ENCODE measurements at places on chromosomes 4 and X.

DNA sequence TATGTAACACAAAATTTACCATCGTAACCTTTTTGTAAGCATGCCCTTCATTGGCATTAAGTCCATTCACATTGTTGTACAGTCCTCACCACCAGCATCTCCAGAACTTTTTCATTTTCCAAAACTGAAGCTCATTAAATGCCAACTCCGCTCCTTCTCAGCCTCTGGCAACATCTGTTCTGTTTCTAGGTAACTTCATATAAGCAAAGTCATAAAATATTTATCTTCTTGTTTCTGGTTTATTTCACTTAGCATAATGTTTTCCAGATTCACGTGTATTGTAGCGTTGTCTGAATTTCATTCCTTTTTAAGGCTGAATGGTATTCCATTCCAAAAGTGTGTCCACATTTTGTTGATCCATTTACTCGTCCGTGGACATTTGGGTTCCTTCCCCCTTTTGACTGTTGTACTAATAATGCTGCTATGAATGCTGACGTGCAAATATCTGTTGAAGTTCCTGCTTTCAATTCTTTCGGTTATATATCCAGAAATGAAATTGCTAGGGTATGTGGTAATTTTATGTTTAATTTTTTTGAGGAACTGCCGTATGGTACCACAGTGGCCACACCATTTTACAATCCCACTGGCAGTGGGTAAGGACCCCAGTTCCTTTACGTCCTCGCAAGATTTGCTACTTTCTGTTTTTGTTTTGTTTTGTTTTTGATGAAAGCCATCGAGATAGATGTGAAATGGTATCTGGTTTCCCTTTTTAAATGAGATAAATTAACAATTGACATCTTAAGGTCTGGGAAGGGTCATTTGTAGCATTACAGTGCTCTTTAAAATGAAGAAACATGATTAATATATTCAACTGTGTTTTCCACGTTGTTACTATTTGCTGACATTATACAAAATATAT lies 63.4 kb downstream of the PTTG2 start:
- no peak for DNase-seq

- no peak for DNase-seq
Measured at GRCh38 chr4:121061861-121062260, 10.5 kb downstream of the NDNF start.

GRCh38 chr4:81173213-81173612 lies 41.8 kb downstream of the PRKG2 start:
- no peak for DNase-seq

- DNase-seq = peak; percentile 17
Measured at GRCh38 chrX:73916931-73917667, 354.1 kb downstream of the CHIC1 start.

DNA sequence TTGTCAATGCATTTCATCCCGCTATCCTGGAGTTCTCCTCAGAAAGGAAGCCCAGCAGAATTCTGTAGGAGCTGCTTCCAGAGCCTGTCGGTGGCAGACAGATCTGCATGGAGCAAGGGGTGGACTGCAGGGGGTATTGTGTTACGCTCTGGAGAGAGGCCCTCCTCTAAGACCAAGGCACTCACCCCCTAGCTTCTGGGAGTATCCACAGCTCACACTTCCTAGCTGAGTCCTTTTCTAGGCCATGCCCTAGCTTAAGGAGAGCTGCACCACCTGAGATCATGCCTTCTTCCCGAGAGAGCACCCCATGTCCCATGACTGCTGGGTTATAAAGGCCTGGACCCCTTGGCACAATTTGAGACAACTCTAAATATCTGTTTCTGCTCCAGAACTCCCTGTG lies 39.1 kb downstream of the MTNR1A start:
- DNase-seq = no peak

DNA sequence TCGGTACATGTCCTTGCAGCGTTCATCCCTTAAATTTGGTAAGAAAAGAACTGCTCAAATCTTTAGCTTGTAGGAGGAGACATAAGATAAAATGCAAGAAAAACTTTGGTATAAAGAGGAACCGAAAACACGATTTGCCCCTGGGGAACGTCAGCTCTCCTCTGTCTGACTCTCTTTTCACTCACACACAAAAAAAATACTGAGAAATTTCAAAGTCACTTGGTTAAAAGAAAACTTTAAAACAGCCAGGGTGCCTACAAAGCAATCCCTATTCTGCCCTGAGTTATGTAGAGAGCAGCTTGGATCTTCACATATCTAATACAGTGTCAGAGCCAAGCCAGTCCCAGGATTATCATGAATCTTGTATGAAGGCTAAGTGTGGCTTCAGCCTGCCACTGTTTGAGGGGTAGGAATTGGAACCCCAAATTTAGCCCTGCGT lies 248.5 kb upstream of the CXXC4 start:
- DNase-seq = no peak

- DNase-seq = no peak
Measured at GRCh38 chr4:77007358-77008230, 58.0 kb downstream of the SEPTIN11 start.

DNA sequence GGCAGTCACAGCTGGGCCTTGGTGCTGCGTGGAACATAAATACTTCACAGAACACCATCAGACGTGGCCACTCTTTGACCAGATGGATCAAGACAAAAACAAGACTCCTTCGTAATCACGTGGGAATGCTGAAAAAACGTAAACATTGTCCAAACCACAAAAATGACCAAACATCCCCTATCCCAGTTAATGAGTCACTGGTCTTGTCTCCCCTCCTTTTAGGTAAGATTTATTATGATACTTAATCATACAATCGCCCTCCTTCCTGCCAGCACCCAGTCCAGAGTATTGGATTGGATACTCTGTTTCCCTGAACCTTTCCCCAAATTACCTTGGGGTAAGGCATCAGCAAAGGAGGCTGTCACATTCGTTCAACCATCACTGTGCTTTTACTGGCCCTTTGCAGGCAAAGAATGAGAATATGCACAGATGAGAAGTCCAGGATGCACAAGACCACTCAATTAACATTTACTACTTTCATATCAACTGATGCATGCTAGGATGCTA lies 601 bp upstream of the TCEANC start:
- DNase-seq = no peak

DNA sequence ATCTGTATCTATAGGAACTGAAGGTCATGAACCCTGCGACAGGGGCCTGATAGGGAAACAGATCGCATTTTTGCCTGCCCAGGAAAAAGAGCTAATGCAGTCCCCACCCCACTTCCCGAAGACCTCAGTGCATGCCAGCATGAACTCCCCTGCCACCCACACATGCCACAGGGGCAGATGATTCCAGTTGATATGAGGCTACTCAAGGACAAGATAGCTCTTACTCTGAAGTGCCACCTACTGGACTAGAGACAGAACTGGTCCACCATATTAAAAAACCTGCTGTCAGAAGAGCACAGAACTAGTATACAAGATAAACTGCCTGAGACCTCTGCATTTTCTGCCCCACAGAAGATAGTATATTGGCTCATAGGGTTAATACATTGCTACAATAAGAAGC lies 68.0 kb downstream of the YIPF7 start:
- no peak for DNase-seq

DNA sequence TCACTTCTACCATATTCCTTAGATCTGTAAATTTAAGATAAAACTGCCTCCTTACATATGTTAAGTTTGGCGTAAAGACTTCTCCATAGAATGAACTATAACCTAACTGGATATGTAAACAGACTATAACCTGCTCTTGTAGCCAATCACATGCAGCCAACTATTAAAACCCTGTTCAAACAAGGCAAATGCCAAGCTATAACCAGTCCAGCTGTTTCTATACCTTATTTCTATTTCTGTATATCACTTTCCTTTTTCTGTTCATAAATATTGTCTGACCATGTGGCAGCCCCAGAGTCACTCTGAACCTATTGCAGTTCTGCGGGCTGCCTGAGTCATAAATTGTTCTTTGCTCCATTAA lies 12.4 kb upstream of the POF1B start:
- DNase-seq = no peak

DNA sequence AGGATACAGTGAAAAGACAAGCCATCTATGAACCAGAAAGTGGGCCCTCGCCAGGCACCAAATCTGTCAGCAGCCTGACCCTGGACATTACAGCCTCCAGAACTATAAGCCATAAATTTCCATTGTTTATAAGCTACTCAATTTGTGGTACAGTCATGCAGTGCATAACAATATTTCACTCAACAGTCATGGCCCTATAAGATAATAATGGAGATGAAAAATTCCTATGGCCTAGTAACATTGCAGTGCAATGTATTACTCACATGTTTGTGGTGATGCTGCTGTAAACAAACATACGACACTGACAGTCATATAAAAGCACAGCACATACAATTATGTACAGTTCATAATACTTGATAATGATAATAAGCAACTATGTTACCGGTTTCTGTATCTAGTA lies 17.1 kb upstream of the TLR1 start:
- DNase-seq = no peak

- DNase-seq = no peak
Measured at GRCh38 chr4:6122496-6122895, 77.9 kb downstream of the JAKMIP1 start.

- no peak for DNase-seq
Measured at GRCh38 chr4:54102531-54103106, 2.7 kb downstream of the GSX2 start.

- DNase-seq = no peak
Measured at GRCh38 chr4:155984106-155984797, 30.6 kb upstream of the CTSO start.

DNA sequence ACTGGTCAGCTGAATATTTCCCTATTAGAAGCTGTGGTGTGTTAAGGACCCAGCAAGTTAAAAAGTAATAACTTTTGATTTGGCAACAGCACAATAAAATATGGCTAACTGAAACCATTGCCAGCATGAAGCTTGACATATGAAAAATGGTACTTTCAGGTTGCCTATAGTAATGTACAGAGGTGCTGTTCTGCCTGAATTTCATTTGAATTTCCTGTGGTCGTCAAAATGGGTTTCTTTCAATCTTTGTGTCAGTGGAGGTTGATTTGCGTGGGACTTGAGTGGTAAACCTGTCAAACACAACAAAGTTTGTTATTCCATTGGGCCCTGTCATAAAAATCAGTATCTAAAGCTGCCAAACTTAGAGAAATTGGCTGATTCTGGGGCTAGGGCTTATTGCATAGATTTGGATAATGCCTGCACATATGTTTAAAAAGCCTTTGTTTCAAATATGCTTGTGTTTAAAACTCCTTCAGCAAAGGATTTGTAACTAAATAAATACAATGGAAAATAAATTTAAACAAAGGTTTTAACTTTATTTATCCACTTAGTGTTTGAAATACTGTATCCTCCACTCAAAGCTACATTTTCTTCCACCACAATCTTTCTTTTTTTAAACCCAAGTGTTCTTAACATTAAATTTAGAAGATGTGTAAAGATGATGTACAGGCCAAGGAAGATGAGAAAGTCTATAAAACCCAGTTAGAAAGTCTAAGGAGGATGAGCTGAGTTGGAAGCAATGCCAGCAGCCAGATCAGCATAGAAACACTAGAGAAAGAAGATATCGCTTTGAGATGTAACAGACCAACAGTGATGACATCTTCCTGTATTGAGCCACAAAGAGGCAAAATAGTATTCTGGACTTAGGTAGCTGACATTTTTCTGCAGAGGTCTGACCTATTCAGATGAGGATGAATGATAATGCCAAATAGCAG lies 134.8 kb upstream of the GIMD1 start:
- peak; percentile 64 for DNase-seq

DNA sequence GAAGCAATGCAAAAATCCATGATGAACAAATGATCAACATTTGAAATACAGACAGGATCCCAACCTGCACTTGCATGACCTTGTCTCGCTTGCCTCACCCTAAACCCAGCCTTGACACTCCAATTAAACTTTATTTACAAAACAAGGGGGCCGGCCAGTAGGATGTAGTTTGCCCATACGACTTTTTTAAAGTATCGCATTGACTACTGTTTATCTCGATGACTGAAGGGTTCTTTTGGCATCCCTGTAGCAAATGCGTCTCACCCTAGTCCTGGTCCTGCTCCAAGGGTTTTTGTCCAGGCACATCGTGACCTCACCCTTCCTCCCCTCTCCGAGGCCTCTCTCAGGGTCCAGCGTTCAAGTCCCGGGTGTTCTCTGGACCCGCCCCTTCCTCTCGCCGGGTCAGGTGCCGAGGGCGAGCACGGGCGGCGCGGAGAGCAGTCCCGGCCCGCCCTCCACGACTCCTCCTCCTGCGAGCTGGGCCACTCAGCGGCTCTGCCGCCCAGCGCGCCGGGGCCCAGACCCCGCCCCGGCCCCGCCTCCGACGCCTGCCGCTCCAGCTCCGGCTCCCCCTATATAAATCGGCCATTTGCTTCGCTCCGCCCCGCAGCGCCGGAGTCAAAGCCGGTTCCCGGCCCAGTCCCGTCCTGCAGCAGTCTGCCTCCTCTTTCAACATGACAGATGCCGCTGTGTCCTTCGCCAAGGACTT lies at the start of gene SLC25A5:
Gene SLC25A5 (plus strand): TSS at position 603 of the 709 bp plus-strand sequence. CDS start 72 bp downstream, at position 675.
- peak; percentile 32 for DNase-seq

- DNase-seq = no peak
Measured at GRCh38 chrX:39890807-39891206, 207.0 kb downstream of the BCOR start.

DNA sequence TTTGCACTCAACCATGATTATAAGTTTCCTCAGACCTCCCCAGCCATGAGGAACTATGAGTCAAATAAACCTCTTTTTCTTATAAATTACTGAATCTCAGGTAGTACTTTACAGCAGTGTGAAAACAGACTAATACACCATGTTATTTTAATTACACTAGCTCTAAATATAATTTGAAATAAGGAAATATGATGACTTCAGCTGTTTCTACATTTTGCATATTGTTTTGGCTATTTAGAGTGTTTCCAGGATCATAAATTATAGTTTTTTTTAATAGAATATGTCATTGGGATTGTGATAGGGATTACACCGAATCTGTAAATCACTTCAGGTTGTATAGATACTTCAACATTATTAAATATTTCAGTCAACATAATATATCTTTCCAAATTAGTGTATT lies 43.9 kb downstream of the UGT2B10 start:
- DNase-seq = no peak

DNA sequence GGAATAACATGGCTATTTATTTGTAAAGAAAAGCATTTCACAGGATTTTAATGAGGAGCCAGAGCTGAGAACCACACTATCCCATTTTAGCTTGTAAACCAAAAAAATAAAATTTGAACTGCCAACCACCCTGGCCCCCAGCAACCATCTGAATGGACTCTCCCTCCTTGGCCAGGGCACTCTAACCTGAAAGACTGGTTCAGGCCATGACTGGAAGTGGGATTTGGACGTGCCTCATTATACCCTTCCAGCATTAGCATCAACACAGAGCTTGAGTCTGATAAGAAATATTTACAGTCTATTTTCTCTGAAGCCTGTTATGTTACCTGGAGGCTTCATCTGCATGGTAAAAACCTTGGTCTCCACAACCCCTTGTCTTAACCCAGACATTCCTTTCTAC lies 30.0 kb downstream of the METAP1 start:
- no peak for DNase-seq

- DNase-seq = no peak
Measured at GRCh38 chrX:137545711-137546651, 19.9 kb upstream of the ZIC3 start.

DNA sequence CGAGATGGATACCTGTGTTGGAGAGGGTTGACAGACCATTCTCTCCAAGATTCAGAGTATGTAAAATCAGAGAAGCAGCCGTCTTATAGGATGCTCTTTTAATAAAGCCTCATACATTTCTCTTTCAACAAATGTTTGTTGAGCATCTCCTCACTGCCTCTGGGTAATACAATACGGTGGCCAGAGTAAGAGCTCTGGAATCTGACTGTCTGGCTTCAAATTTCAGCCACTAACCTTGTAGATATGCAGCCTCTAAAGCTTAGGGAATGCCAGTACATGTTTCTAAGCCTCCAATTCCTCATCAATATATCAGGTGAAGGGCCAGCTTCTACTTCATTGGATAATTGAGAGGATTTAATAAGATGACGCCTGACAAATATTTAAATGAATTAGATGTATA lies 61.3 kb downstream of the CLNK start:
- DNase-seq = no peak

- DNase-seq = no peak
Measured at GRCh38 chrX:84909151-84909550, 94.5 kb upstream of the APOOL start.
